ENCODE measurements at places on chromosomes 1 and 21.

DNA sequence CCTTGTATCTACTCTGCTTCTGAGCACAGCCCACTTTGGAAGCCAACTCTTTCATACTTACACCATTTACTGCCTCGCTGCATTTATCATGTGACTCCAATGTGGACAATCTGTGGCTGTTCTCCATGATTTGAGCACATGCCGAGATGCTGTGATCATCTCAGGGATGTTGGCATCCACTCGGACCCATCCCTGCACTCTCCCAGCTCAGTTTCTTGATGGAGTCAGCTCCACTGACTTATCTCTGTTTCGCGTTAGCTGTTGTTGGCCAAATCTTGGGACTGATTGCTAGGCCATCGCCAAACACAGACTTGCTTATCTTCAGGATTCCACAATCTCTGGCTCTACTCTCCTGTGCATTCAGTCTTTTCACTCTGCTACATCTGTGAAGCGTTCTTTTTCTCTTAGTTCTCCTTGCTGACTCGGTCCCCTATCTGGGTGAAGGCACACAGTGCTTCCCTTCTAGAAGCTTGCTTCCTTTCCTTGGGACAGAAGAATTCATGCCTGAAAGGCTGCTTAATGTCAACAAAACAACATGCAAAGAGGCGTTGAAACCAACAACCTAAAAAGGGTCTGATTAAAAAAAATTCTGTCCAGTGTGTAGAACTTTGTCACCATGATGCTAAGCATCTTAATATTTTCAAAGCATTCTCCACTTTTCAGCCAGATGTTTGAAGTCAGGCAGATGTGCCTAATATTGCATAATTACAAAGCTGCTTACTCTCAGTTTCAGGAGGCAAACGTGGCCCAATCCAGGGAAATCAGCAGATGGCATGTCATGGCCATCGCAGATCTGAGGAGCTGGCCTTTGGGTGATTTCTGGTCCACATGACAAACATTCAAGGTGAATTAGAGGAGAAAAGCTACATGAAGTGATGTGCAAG lies 120.7 kb downstream of the NGF start:
- DNase-seq = no peak

- no peak for DNase-seq
Observed at GRCh38 chr1:184693011-184693410, 61.6 kb downstream of the EDEM3 start.

- no peak for DNase-seq
Observed at GRCh38 chr1:228313536-228314277, 92.9 kb downstream of the TRIM11 start.

DNA sequence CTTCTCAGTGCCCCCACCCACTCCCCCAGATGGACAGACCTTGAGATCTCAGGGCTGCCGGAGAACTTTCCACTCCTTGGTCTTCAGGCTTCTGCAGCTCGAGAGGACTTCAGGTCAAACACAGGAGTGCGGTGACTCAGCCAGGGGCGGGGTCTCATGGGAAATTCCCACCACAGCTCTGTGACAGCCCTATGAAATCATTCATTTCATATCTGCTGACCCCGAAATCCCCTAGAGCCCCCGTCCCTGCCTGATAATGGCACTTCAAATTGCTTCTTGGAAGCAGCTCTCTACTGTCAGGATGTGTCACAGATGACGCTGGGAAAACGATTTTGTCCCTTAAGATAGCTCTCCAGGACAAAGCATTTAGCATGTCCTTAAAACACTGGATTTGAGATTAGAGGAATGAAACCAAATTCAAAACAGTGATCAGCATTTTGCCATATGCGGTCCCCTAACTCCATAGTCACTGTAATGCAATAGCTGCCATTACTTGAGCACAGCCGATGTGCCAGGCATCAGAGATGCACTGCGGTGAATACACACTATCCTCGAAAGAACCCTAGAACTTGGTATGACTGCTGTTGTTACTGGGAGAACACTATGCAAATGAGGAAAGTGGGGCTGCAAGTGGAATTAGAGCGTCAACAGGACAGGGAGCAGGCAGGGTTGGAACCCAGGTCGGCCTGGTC lies at the start of gene TNFRSF9:
Gene TNFRSF9 (minus strand): TSS at position 95 of the 692 bp plus-strand sequence. CDS start 845 bp downstream, outside the sequence.
- no peak for DNase-seq

DNA sequence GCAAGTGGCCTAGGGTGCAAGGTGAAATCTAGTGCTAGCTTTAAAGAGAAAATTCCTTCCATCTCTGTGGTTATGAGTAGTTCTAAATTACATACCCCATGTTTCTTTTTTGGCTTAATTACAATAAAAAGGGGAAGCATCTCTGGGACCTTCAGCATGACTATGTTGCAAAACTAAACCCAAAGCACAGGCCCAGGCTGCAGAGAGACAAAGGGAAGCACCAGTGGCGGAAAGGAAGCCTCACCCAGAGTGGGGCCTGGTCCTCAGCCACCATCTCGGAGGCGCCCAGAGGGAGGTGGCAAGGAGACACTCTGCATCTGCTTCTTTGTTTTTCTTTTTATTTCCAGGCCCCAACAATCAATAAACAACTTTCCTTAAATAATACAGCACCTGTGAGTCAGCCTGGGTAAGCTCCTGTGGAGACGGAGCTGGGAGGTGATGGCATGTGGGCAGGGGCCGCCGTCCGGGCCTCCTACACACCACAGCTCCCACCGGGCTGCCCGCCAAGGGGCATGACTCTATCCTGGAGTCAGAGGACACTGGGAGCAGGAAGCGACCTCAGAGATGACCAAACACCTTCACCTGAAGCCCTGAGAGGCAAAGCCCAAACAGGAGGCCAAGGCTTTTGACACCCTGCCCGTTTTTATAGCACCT lies 21.7 kb downstream of the ITPKB start:
- DNase-seq = no peak

DNA sequence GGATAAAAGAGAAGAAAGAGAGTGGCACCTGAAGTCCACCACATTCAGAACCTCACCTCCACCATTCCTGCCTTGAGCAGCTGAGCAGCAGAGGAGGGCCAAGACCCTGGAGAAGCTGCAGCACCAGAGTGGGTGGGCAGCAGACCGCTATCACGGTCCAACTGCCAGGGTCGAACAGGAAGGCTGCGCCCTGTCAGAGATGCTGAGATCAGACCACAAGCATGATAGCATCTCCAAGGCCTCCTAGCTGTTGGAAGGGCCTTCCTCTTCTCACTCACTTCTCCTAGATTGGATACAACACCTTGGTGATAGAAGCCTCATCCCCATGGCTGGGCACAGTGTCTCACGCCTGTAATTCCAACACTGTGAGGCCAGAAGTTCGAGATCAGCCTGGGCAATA lies 12.1 kb upstream of the SLC45A3 start:
- DNase-seq = no peak
